Hepatocyte (in vitro differentiated cells): ENCODE measurements at places on chromosomes 1 and 21.

GRCh38 chr1:214823311-214824117 lies 220.5 kb downstream of the CENPF start:
- no peak overlapping the region for H3K4me3 ChIP-seq
- no peaks in the 10 kb centered on the region for H3K36me3 ChIP-seq
- H3K27ac ChIP-seq: no peak overlapping the region
- no peaks in the 10 kb centered on the region for H3K27me3 ChIP-seq

GRCh38 chr1:203799971-203800370 lies 4.5 kb downstream of the ZBED6 start:
- H3K4me3 ChIP-seq: no peak overlapping the region
- DNase-seq: no peak
- H3K27ac ChIP-seq: no peak overlapping the region
- peaks cover 15% of the 10 kb centered on the region for H3K4me1 ChIP-seq

- H3K27ac ChIP-seq: peak overlapping the region; percentile 39
- DNase-seq: peak; percentile 66
- peaks cover 27% of the 10 kb centered on the region for H3K4me1 ChIP-seq
- H3K27me3 ChIP-seq: no peaks in the 10 kb centered on the region
- no peaks in the 10 kb centered on the region for H3K36me3 ChIP-seq
- no peak overlapping the region for H3K4me3 ChIP-seq
Observed at GRCh38 chr1:42177541-42177981, 13.0 kb upstream of the GUCA2A start.

- no peaks in the 10 kb centered on the region for H3K36me3 ChIP-seq
- peaks cover 15% of the 10 kb centered on the region for H3K4me1 ChIP-seq
- DNase-seq: no peak
- H3K27ac ChIP-seq: no peak overlapping the region
- H3K4me3 ChIP-seq: no peak overlapping the region
Observed at GRCh38 chr1:109256085-109256484, 6.7 kb downstream of the CELSR2 start.

DNA sequence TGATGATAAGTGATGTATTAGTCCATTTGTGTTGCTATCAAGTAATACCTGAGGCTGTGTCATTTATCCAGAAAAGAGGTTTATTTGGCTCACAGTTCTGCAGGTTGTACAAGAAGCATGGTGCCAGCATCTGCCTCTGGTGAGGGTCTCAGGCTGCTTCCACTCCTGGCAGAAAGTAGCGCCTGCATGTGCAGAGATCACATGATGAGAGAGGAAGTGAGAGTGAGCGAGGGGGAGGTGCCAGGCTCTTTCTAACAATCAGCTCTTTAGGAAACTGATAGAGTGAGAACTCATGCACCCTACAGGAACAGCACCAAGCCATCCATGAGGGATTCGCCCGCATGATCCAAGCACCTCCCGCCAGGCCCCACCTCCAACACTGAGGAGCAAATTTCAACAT lies 2.2 kb upstream of the FHAD1 start:
- H3K4me1 ChIP-seq: peaks cover 15% of the 10 kb centered on the region
- no peak for DNase-seq
- no peaks in the 10 kb centered on the region for H3K27me3 ChIP-seq
- no peak overlapping the region for H3K27ac ChIP-seq
- no peaks in the 10 kb centered on the region for H3K36me3 ChIP-seq

DNA sequence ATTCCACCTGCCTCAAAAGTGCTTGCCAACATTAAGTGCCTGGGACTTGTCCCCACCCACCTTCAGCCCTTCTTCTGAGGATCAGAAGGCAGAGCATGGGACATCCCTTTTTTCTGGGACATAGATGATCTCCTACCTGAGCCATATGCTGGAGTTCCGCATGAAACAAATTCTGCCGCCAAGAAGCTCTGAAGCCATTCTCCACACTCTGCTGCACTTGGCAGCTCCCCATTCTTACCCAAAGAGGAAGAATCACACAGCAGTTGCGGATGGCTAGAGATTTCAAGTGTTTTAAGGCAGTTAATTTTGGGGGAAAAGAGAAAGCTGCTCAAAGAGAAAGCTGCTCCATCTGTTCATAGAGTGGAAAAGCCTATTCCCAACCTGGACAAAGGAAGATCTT lies 197.3 kb upstream of the COA6 start:
- H3K4me3 ChIP-seq: no peak overlapping the region
- no peaks in the 10 kb centered on the region for H3K4me1 ChIP-seq
- H3K27me3 ChIP-seq: peaks cover 3% of the 10 kb centered on the region
- H3K27ac ChIP-seq: no peak overlapping the region

DNA sequence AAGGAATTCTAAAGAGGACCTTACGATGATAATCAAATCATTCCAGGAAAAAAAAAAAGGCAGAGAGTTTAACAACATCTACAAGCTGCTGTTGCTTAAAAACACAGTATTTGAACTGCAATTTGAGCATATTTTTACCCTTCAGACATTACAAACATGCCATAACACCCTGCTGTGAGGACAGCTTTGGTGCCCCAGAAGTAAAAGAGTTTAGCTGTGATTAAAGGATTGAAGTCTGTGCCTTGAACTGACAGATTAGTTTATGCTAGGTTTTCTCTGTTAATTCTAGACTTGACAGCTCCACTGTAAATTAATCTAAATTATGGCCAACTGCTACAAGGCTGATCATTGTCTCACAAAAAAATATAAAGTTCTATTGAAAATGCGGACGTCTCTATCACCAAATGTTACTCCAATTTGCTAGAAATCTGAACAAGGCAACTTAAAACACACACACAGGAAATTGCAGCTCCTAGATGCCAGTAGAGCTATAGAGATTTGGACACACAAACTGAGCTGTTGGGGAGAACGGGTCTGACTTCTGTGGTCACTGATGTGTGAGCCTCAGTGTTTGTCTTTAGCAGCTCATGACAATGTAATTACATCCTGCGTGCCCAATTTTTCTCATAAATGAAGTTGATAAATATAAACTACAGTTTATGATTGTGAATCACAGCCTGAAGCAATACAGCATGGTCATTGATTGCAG lies 217.9 kb downstream of the NTNG1 start:
- no peak for DNase-seq
- H3K27ac ChIP-seq: no peak overlapping the region
- H3K27me3 ChIP-seq: no peaks in the 10 kb centered on the region

DNA sequence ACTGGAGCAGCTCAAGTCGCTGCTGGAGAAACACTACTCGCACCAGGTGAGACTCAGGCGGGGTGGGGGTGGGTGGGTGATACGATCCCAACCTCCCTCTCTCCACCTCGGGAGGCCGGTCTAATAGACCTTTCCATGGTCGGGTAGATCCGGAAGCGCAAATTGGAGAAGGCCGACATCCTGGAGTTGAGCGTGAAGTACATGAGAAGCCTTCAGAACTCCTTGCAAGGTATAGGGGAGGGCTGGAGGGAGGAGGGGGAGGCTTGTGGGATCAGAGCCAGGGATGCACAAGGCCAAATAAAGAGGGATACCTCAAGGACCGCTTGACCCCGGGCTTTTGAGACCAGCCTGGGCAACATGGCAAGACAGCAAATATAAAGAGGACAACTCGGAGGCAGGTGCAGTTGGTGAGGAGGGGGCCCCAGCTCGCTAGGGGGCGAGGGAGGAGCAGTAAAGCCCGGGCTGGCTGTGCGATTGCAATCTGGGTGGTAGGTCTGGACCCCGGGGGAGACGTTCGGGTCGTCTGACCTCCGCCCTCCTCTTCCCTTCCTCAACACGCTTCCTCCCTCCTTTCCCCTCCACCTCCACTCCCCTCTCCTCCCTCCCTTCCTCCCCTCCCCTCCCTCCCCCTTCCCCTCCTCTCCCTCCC lies 546 bp downstream of the HES3 start:
- no peak overlapping the region for H3K4me3 ChIP-seq
- H3K27me3 ChIP-seq: peaks cover 91% of the 10 kb centered on the region
- no peak overlapping the region for H3K27ac ChIP-seq
- no peaks in the 10 kb centered on the region for H3K36me3 ChIP-seq
- peaks cover 24% of the 10 kb centered on the region for H3K4me1 ChIP-seq

GRCh38 chr1:38207275-38207674 lies 160.7 kb upstream of the POU3F1 start:
- no peak for DNase-seq
- no peak overlapping the region for H3K27ac ChIP-seq
- no peaks in the 10 kb centered on the region for H3K36me3 ChIP-seq
- no peaks in the 10 kb centered on the region for H3K4me1 ChIP-seq

- no peak for DNase-seq
- H3K4me3 ChIP-seq: no peak overlapping the region
- H3K27me3 ChIP-seq: no peaks in the 10 kb centered on the region
Observed at GRCh38 chr1:196433000-196433399, 175.2 kb downstream of the KCNT2 start.

GRCh38 chr1:174021591-174022079 lies 522 bp downstream of the RC3H1 start:
- no peaks in the 10 kb centered on the region for H3K36me3 ChIP-seq
- peak overlapping the region; percentile 99 for H3K4me3 ChIP-seq
- peaks cover 38% of the 10 kb centered on the region for H3K4me1 ChIP-seq
- peak overlapping the region; percentile 97 for H3K27ac ChIP-seq
- DNase-seq: peak; percentile 78

DNA sequence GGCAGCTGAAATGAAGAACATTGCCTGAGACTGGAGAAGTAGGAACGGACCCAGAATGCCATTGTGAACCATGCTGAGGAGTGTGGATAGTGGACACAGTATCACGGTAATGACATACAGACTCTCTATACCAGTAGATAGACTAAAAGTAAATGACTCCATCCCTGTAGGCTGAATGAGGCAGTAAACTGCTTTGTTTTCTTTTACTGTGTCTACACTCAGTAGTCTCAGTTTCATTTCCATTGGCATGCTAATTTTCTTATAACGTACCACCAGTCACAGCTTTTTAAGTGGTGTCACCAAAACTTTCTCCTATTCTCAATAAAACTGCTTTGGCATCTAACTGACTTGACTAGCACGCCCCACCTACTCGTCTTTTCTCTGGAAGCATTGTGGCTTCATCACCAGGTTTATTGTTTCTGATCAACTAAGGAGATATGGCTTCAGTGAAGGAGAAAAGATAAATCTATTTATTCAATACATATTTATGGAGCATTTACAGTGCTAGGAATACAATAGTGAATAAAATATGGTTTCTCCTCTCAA lies 8.4 kb upstream of the ZNF697 start:
- H3K27ac ChIP-seq: no peak overlapping the region
- peaks cover 12% of the 10 kb centered on the region for H3K4me1 ChIP-seq
- DNase-seq: no peak
- no peak overlapping the region for H3K4me3 ChIP-seq
- H3K36me3 ChIP-seq: no peaks in the 10 kb centered on the region

- no peak overlapping the region for H3K27ac ChIP-seq
- H3K27me3 ChIP-seq: no peaks in the 10 kb centered on the region
- DNase-seq: peak; percentile 72
- H3K4me3 ChIP-seq: no peak overlapping the region
- H3K4me1 ChIP-seq: no peaks in the 10 kb centered on the region
Observed at GRCh38 chr1:17239420-17239819, 9.5 kb upstream of the PADI3 start.

DNA sequence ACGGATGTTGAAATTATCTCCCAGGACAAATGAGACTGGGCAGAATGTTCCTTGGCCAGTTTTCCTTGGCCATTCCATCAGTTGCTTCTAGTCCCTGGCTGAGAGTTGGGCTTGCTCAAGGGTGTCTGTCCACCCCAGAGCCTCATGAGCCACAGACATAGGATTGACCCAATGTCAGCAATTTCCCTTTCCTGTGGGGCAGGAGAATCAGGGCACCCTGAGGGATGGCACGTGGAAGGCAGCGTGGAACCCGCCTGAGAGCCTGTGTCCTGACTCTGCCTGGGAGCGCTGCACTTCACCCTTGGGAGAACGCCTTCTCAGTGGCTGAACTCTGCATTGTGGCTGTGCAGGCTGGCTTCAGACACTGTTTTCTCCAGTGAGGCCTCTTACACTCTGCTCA lies 71.3 kb upstream of the B3GALNT2 start:
- no peaks in the 10 kb centered on the region for H3K27me3 ChIP-seq
- DNase-seq: no peak
- no peaks in the 10 kb centered on the region for H3K36me3 ChIP-seq
- no peaks in the 10 kb centered on the region for H3K4me1 ChIP-seq
- H3K27ac ChIP-seq: no peak overlapping the region

DNA sequence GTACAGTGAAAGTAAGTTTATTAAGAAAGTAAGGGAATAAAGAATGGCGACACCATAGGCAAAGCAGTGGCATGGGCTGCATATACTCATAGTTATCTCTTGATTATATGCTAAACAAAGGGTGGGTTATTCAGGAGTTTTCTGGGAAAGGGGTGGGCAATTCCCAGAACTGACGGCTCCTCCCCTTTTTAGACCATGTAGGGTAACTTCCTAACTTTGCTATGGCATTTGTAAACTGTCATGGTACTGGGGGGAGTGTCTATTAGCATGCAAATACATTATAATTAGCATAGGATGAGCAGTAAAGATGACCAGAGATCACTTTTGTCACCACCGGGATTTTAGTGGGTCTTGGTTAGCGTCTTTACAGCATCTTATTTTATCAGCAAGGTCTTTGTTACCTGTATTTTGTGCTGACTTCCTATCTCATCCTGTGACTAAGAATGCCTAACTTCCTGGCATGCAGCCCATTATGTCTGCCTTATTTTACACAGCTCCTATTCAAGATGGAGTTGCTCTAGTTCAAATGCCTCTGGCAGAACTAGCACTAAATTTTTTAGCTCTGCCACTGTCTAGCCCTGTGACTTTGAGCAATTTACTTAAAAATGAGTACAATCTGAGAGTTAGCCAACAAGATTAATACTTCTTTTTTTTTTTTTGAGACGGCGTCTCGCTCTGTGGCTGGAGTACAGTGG lies 110.3 kb upstream of the PALMD start:
- H3K4me1 ChIP-seq: no peaks in the 10 kb centered on the region
- H3K27me3 ChIP-seq: no peaks in the 10 kb centered on the region
- no peak overlapping the region for H3K27ac ChIP-seq
- H3K36me3 ChIP-seq: no peaks in the 10 kb centered on the region

DNA sequence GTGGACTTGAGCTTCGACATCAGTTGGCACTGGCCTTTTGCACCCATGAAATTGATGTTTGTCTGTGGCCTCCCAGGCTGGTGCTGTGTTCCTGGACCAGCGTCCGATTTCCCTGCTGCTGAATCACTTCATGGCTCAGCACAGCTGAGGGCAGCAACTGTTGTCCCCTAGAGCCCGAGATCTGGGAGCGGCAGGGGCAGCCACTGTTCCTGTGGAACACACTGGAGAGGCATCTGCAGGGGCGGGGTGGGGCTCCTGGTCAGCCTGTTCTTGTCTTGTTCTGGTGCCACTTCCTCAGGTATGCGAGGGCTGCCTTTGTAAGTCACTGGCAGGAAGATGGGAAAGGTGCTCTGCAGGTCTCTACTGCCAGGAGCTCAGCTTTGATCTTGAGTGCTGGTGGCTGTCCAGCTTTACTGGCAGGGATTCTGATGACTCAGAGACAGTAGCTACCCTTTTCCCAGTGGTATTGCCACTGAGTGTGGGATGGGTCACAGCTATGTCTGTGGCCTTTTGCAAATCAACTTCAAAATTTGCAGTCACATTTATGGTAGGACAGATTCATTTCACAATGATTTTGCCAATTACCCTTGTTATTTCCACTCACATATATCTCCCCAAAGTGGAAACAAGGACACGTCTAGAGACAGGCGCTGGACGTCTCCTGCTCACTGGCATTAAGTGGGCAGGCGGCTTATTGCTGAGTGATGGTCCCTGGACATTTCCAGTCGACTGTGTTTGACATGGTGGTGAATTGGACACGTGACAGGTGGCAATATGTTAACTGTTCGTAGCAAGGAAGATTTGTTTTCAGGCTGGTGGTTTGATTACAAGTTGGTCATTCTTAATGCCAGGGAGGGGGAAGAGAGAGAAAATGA lies 15.3 kb downstream of the AGPAT3 start:
- no peak for DNase-seq
- no peaks in the 10 kb centered on the region for H3K36me3 ChIP-seq
- H3K4me3 ChIP-seq: no peak overlapping the region
- H3K27ac ChIP-seq: no peak overlapping the region
- peaks cover 21% of the 10 kb centered on the region for H3K4me1 ChIP-seq
- H3K27me3 ChIP-seq: no peaks in the 10 kb centered on the region

- no peaks in the 10 kb centered on the region for H3K27me3 ChIP-seq
- no peak for DNase-seq
- no peaks in the 10 kb centered on the region for H3K36me3 ChIP-seq
- no peak overlapping the region for H3K4me3 ChIP-seq
Observed at GRCh38 chr1:3117879-3118278, 48.9 kb downstream of the PRDM16 start.
